ENCODE measurements at places on chromosomes 13 and 19.

- DNase-seq: no peak
Measured at GRCh38 chr13:41960211-41960636, 685 bp downstream of the VWA8 start.

DNA sequence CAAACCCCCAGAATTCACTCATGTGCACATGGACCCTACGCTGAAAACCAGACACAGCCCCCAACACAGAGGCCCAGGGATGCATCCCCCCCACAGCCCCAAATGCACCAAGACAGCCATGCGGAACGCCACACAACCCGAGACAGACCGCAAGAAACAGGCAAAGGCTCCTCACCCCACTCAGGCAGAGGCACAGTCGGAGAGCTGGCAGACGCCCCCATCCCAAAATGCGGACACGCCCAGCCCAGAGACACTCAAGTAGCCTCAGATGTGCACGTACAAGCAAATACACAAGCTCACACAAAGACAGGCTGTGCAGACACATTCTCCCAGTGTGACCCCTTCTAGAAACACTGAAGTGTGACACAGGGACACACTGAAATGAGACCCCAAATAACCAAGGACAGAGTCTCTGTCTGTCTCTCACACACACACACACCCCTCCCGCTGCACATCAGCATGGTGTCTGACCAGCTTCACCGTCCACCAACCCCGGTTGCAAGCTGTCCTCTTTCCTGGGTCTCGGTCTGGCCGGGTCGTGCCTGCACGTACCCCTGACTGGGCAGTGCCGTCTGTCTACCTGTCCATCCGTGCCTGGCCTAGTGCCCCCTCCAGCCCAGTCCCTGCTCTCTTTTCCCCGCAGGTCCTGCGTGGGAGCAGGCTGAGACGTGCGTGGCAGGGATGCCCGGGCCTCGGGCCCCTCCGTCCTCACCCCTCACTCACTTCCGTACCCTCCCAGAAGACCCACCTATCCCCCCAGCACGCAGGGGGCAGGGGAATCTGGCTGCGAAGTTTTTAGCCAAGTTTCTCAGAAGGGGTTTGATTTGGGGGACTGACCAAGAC lies 16.1 kb downstream of the ERFL start:
- DNase-seq: no peak

DNA sequence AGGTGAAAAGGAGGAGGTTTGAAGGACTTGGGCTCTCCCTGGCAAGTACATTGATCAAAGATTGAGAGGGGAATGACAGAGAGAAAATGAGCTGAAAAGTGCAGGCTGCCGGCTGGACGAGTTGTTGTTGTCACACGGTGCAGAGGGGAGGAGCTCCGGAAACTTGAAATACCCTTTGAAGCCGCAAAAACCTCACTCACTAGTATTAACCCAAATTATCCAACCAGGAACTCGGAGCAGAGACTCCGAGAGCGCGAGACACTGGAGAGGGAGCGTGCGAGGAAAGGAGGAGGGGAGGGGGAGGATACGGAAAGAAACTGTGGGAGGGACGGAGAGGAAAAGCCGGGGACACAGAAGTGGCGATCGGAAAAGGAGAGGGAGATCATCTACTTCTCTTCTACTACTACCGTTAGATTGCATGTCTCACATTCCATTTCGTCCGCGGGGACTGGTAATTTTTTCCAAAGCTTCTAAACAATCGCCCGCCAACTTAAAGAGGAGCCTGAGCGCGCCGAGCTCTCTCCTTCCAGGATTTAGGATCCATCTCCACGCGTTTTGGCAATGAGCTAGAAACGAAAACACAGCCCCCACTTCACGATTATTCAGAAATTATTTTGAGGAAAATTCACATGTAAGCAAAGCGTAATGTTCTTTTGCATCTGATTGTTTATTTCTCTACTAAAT lies at the start of gene DACH1:
Gene DACH1, minus strand, starts transcription at position 74 of the 684 bp plus-strand sequence.
- DNase-seq: no peak

GRCh38 chr13:35797244-35797643 lies 320.8 kb upstream of the MAB21L1 start:
- no peak for DNase-seq

DNA sequence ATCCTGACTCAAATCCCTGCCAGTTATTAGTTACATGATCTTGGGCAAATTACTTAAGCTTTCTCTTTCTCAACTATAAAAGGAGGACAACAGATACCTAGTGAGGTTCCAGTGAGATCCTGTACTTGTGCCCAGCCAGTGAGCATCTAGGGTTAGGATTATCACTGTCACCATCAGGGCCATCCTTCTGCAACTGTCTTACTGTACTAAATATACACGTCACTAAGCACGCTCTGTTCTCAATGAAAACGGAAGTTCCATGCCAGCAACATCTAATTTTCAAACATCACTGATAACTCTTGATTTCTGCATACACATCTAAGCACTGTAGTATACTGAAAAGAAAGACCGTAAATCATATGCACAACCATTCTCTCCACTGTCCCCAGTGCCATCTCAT lies 70.0 kb downstream of the FOXO1 start:
- no peak for DNase-seq

GRCh38 chr13:37148501-37148900 lies 43.0 kb upstream of the CSNK1A1L start:
- DNase-seq: no peak

Measured in AG09309 (cell line).